ENCODE measurements at places on chromosomes 11 and 22.

DNA sequence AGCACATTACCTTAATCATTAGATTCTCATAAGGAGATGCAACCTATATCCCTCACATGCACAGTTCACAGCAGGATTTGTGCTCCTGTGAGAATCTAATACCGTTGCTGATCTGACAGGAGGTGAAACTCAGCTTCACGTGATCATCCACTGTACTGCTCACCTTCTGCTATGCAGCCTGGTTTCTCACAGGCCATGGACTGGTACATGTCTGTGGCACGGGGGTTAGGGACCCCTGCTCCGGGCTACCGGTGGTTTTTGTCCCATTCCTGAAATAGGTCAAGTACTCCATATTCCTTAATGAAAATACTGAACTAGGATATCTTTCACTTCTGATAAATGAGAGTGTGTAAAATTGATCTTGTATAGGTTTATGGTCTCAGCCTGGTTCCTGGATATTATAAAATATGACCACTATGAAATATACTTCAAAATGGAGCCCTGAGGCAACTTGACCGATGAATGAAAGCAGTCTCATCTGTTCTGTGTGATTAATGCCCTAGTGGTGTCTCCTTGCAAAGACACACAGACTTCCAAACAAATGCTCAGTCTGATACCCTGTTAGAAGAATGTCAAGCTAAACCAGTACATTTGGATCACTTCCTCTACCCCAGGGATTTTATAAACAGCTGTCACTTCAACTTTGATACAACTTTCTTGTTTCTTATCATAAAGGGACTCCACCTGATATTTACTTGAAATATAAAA is 492.9 kb upstream of the ANO3 start:
- H3K4me3 ChIP-seq, result no peak overlapping the region
- no peaks in the 10 kb centered on the region for H3K36me3 ChIP-seq
- no peaks in the 10 kb centered on the region for H3K4me1 ChIP-seq
- no peak overlapping the region for H3K27ac ChIP-seq
- DNase-seq, result no peak

DNA sequence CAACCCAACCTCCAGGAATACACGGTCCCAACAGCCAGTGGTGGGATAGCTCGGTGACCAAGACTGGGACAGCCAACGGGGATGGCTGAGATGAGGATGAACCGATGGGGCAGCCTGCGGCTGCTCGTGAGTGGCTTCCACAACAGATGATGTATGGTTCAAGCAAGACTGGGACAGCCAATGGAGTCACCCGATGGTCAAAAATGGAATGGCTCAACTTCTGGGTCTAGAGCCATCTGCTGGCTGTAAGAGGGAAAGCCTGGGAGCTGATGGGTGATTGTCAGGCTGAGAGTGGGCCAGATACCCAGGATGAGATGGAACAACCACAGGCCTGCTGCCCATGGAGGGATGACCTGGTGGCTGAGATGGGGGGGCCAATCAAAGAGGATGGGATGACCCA is 35.5 kb downstream of the SYT7 start:
- DNase-seq, result no peak
- no peak overlapping the region for H3K4me3 ChIP-seq
- H3K36me3 ChIP-seq, result no peaks in the 10 kb centered on the region
- no peak overlapping the region for H3K27ac ChIP-seq

- no peaks in the 10 kb centered on the region for H3K36me3 ChIP-seq
- no peak for DNase-seq
- no peaks in the 10 kb centered on the region for H3K27me3 ChIP-seq
- H3K4me1 ChIP-seq, result no peaks in the 10 kb centered on the region
These were observed 46.4 kb upstream of the MUC15 start for GRCh38 chr11:26618441-26618840.

DNA sequence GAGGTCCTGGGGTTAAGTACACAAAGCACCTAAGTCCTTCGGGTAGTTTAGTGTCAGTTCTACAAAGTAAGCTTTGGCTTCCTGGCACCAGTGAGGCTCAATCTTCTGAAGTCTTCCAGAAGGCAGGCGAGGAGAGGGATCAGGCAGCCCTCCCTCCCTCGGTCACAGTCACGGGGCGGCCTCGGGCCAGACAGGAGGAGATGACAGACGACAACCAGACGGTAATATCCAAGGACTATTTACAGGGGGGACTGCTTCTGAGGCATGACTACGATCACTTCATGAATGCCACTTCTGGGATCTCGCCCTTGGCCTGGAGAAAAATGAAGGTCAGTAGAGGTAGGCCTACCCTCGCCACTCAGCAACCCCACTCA is 383 bp upstream of the TMEM223 start:
- no peaks in the 10 kb centered on the region for H3K27me3 ChIP-seq
- H3K27ac ChIP-seq, result peak overlapping the region; percentile 76
- peak overlapping the region; percentile 95 for H3K4me3 ChIP-seq
- peaks cover 26% of the 10 kb centered on the region for H3K4me1 ChIP-seq
- peaks cover 77% of the 10 kb centered on the region for H3K36me3 ChIP-seq

GRCh38 chr22:23109079-23109347 is 32.8 kb downstream of the RSPH14 start:
- no peaks in the 10 kb centered on the region for H3K36me3 ChIP-seq
- peaks cover 6% of the 10 kb centered on the region for H3K27me3 ChIP-seq
- H3K4me1 ChIP-seq, result no peaks in the 10 kb centered on the region
- no peak overlapping the region for H3K27ac ChIP-seq
- H3K4me3 ChIP-seq, result no peak overlapping the region
- no peak for DNase-seq

- no peaks in the 10 kb centered on the region for H3K4me1 ChIP-seq
- peaks cover 8% of the 10 kb centered on the region for H3K36me3 ChIP-seq
- no peaks in the 10 kb centered on the region for H3K27me3 ChIP-seq
- no peak for DNase-seq
- H3K4me3 ChIP-seq, result no peak overlapping the region
These were observed 270.0 kb downstream of the LARGE1 start for GRCh38 chr22:33650244-33650643.

DNA sequence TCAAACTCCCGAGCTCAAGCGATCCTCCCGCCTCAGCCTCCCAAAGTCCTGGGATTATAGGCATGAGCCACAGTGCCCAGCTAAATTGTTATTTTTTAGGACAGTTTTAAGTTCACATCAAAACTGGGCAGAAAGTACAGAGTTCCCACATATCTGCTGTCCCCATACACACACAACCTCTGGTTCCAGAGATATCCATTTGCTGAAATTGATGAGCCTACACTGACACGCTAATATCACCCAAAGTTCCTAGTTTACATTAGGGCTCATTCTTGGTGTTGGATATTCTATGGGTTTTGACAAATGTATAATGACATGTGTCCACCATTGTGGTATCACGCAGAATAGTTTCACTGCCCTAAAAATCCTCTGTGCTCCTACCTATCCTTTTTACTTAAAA is 2.7 kb upstream of the SEC14L4 start:
- H3K36me3 ChIP-seq, result no peaks in the 10 kb centered on the region
- H3K27ac ChIP-seq, result no peak overlapping the region
- H3K4me3 ChIP-seq, result no peak overlapping the region
- H3K4me1 ChIP-seq, result no peaks in the 10 kb centered on the region
- H3K27me3 ChIP-seq, result peaks cover 16% of the 10 kb centered on the region

- H3K27ac ChIP-seq, result no peak overlapping the region
- no peak overlapping the region for H3K4me3 ChIP-seq
- DNase-seq, result no peak
- H3K27me3 ChIP-seq, result no peaks in the 10 kb centered on the region
- H3K36me3 ChIP-seq, result no peaks in the 10 kb centered on the region
These were observed 76.8 kb downstream of the MORC2 start for GRCh38 chr22:30891781-30892180.

DNA sequence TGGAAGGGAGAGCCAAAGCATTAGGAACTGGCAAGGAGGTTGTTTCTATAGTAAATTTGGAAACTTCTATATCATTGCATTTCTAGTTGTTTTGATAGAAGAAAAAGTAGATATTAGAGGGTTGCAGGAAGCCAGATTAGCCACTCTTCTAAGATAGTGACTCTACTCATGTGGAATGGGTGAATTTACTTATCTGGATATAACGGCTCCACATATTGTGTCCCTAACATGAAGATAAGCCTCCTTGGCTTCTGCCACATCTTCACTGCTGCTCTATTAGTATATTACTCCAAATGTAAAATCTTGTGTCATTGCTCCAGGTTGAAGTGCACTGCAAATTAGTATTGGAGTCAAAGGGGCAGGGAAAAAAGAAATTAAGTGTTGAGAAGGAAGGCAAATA is 283.3 kb downstream of the CASP12 start:
- no peaks in the 10 kb centered on the region for H3K36me3 ChIP-seq
- no peak for DNase-seq
- H3K27me3 ChIP-seq, result no peaks in the 10 kb centered on the region
- H3K4me3 ChIP-seq, result no peak overlapping the region
